ENCODE measurements at places on chromosomes 5 and 9. TPM values are rescaled to one million over a fixed set of nuclear protein-coding genes. Genes with fewer than 3 reads are reported as not detected.

DNA sequence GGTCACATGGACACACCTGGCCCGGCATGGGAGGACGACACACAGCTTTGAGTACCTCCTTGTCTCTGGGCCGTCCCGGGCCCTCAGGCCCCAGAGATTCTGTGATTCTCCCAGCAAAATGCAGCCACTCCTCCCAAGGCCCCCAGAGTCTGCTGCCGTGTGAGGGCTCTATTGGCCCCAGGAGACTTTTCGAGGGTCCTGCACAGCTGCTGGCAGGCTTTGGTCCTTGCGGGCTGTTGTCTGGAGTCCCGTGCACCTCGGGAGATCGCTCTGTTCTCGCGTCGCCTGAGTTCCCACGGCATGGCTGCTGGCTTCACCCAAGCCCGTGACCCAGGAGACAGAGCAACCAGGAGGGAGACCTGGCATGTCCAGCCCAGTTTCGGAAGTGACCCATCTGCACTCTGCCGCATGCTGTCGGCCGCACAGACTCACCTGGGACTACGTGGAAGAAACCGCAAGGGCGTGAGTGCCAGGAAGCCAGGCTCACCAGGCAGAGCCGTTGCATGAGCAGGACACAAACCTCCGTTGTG, 46.8 kb upstream of the NKD2 start:
- DNase-seq, result no peak

- DNase-seq, result no peak
These were observed 444.3 kb upstream of the CLINT1 start for GRCh38 chr5:158303275-158303674.

DNA sequence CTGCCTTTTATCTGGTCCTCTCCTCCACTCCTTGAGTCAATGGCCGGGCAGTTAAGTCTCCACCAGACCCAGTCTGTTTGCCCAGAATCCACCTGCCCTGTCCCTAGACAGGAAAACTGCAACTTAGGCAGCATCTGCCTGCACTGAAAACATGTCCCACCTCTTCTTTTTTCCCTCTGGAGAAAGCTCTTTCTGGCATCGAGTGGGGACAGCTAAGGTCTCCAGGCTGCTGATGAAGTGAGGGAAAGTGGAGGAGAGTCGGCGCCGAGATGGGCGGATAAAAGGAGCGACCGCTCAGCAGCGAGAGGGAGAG, 243 bp upstream of the SHISAL2B start:
- DNase-seq, result no peak

- no peak for DNase-seq
These were observed 159.7 kb upstream of the SNX2 start for GRCh38 chr5:122615146-122615545.

DNA sequence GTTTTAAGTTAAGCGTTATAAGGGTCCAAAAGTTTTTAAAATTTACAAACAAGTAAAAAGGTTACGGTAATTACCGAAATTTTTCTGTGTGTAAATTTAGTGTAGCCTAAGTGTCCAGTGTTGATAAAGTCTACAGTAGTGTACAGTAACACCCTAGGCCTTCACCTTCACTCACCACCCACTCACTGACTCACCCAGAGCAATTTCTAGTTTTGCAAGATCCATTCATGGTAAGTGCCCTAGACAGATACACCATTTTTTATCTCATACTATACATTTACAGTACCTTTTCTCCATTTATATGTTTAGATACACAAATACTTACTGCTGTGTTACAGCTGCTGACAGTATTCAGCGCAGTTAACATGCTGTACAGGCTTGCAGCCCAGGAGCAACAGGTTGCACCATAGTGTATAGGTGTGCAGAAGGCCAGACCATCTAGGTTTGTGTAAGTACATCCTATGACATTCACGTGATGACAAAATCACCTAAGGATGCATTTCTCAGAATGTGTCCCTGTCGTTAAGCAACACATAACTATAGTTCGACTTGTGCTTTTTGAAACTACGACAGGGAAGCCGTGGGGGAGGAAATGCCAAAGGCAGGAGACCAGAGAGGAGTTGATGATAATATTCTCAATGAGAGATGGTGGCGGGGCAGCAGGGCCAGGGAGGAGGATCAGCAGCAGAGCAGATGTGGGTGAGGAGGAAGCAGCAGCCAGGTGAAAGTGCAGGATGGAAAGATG, 48.6 kb downstream of the PSMB7 start:
- DNase-seq, result no peak

Gene EGR1
- total RNA-seq, result 419 TPM

Measured in ascending aorta (tissue), 2 donors.